CD4-positive, alpha-beta T cell treated with Interleukin-6 at 100 ng/mL for 8 hours (primary cell): ENCODE measurements at places on chromosomes 3 and 15.

GRCh38 chr15:56758770-56759449 lies 25.6 kb upstream of the ZNF280D start:
- DNase-seq: no peak

DNA sequence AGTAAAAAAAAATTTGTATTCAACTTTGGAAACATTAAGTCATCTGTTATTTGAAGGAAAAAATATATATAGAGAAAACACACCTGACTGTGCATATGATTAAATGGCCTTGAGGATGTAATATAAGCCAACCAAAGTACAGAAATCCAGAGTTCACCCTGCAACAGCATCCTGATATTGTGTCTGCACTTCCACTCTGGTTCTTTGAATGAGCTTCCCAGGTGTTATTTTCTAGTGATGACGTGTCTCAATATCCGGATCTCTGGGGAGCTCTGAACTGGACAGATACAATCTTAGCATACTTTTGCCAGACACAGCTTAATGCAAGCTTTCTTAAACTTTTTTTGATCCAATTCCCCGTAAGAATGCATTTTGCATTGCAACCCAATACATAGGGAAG lies 19.5 kb upstream of the PIK3CB start:
- DNase-seq: no peak

DNA sequence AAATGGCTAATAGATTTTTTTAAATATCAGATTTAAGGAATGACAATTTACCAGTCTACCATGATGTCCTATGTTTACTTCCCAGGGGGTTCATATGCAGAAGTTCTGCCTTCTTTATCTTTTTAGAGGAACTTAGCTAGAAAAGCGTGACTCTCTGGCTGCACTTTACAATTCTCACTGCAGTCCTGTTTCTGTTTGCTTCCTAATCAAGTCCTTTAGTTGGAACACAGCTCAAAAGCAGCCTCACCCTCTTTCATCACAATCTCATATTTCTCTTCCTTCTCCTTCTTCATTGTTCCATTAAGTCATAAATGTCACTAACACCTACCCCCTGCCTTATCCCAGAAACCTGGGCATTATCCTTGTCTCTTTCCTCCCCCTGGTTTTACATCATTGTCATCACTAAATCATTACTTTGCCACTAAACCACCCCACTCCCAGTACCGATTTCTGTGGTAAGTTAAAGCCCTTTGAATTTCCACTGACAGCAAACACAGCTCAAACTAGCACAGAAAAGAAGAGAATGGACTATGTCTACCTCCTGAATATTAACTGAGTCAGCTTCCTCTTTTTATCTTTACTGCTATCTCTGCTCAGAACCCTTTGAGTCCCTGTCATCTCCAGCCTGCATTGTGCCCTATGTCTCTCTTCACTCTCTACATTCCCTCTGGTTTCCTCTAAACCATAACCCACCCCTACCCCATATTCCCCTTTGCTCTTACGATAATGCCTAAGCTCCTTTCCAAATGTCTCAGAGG lies 13.8 kb upstream of the PPP4R2 start:
- DNase-seq: no peak

DNA sequence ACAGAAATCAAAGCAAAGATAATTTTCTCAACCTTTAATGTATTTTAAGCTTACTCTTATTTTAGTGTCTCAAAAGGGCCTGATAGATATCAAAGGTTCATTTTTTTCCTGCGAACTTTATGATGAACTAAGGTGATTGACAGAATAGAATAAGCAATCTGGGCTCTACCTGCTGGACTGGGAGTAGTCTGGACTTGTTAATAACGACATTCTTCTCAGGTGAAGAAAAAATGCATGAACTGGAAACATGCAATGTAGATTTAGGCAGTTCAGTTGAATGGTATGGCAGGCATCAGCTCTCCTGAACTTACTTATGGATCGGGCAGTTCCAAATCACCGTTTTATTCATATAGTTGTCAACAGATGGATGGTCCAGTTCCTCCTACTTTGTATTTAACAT lies 189.7 kb upstream of the ZBTB20 start:
- DNase-seq: no peak

DNA sequence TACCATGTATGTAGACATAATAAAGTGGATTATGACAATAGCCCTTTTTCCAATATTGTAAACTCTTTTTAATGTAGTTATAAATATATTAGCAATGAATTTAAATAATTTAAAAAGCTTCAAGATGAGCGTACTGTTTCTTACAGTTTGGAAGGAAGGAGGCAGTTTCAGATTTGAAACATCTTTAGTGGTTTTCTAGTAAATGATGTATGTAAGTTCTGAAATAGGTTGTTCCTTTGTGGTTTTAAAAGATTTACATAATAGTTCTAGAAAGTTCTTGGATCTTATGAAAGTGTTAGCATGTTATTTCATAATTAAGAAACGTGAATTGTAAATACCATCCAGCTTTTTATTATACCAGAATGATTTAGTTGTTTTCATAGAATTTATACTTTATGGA lies 16.0 kb downstream of the DNAJC19 start:
- no peak for DNase-seq

- DNase-seq: no peak
Measured at GRCh38 chr3:172560026-172560425, 36.8 kb upstream of the TNFSF10 start.

DNA sequence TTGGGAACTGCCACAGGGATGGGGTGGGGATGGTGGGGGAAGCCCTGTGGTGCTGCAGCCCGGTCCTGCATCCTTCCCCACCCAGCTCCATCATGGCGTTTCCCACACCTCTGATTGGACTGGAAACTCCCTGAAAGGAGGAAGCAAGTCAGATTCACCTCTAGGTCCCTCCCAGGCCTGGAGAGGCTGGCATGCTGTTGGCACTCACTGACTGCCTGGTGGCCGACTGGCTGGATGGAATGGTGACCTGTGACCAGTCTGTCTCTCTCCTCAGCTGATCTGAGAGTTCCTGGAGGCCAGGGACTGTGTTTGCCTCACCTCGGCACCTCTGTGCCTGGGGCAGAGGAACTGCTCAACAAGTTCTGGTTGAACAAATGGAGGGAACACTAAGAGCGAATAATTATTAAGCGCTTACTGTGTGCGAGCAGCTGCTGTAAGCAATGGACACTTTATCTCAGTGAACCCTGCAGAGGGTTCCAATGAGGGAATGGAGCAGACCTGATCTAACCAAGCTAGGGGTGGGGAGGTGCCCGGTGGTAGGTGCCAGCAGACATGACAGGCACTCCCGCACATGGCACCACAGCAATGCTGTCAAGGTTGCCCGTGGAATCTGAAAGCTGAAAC lies 3.5 kb upstream of the HHATL start:
- no peak for DNase-seq

DNA sequence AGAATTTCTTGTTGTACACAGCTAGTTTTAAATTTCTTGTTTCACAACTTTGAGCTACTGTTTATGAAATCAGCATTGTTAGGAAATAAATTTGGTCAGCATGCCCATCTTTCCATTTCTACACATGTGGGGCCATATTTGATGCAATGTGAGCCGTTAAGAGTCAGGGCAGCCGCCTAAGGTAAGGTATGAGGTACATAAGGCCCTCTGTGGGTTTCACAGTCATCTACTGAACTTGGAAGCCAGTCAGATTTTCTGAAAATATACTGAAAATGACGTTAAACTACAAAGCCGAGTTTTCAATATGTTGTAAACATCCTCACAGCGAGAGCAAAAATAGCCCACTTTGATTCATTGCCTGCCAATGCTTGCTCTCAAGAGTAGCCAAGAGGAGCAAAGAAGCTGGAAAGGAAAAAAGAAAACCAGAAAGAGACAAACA lies 94.7 kb upstream of the PDZRN3 start:
- no peak for DNase-seq

DNA sequence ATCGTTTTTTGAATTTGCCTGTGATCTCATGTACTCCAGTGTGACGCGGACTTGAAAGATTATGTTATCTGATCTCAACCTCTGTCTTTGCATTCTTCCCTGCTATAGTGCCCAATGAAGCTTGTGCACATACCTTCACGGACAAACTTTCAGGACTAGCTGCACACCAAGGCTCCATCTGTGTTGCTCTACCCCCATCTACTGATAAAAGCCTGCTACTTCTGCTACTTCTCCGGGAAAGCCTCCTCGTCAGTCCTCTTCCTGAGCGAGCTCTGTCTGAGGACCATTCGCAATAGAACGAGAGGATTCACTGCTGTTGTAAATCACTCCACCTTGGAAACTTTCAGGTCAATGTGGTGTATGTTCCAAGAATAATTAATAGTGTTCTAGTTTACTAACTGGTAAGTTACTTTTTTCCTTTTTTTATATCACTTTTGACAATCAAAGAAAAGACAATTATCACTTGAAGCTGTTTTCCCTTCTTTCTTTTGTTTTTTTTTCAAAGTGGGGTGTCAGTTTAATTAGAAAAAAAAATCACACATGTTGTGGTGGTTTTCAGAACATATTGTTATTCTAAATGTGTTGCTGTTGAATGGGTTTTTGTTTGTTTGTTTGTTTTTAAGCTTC lies 217.6 kb downstream of the ARRDC4 start:
- DNase-seq: peak; percentile 16

GRCh38 chr3:83048556-83048955 lies 1287.1 kb upstream of the GBE1 start:
- no peak for DNase-seq

DNA sequence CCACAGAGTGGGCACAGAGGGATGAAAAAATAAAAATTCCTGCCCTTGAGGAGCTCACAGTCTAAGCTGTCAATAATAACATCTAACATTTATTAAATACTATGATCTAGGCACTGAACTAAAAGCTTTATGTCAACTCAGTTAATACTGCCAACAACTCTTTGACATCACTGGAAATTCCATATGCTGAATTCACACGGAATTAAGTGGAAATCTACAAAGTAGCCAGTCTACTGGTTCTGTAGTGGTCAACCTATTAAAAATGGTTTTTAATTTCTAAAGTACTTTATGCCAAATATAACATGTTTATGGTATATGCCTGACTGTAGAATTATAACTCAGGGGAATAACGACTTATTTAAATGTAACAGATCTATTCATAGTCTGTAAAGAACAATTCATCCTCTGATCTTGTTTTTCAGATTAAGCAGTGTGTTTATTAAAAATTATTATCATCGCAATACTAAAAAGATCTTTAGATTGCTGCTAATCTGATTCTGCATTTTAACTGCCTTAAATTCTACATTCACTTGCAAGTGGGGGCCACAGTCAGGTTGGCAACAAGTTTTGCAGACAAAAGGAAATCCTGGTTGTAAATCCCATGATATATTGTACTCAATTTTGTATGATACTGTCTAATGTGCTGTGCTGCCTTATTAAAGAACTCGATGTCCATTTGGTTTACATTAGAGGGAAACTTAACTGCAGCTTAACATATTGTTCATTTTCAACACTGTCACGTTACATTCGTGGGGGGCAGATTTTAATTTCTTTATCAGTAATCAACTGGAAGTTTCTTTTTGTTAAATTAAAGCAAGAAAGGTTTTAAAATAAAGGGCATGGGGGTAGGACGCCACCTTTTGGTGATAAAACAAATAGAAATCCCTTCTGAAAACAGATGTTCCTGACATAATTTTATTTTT lies 2.6 kb upstream of the FOXP1 start:
- peak; percentile 50 for DNase-seq

DNA sequence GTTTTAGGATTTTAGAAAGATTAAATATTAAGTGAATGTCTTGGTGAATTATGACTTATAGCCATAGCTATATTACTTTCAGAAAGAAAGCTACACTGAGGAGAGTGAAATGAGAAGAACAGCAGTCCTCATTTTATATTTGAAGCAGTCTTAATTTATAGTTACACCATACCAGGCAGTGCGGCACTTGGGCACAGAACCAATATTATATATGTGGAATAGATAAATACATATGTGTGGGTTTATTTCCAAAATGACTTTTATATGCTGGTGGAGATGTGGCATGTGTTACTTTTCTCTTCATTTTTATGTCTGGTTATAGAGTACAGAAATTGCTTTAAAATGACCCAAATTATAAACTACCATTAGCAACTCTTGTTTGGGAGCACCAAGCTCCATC lies 759.5 kb downstream of the GRM7 start:
- DNase-seq: no peak

- DNase-seq: no peak
Measured at GRCh38 chr3:52522651-52523251, 10.9 kb downstream of the NT5DC2 start.

DNA sequence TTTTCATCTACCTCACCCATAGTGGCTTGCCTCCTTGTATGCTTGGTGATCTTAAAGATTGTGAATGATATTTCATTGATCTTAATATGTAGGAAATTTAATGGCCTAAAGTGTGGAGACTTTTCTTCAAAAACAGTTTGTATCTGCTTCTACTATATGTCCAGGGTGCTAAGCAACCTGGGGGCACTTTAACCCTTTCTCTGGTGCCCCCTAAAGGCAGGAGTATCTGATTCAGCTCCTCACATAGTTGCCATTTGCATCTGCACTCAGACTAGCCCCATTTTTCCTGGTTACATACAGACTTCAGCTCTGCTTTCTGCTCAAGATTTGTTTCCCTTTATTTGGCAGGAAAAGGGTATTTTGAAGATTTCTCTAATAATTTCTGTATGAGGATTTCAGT lies 5.2 kb upstream of the PFN2 start:
- DNase-seq: no peak

DNA sequence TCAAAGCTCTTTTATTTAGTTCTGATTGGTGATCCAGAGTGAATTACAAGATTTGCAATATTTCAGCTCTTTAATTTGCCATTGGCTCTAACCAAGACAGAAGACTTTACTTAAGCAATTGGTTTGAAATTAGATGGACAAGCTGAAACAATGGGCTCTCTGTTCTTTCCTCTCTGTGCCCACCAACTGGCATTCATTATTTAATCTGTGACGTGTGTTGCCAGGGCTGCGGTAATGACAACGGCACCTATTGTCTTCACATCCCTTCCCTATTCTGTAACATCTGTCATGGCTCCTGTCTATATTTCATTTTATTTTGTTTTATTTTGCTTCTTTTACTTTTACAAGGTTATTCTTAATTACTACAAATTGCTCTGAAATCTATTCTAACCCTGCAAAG lies 33.9 kb downstream of the PLD1 start:
- DNase-seq: no peak

- DNase-seq: no peak
Measured at GRCh38 chr15:56981160-56981559, 62.7 kb downstream of the TCF12 start.

DNA sequence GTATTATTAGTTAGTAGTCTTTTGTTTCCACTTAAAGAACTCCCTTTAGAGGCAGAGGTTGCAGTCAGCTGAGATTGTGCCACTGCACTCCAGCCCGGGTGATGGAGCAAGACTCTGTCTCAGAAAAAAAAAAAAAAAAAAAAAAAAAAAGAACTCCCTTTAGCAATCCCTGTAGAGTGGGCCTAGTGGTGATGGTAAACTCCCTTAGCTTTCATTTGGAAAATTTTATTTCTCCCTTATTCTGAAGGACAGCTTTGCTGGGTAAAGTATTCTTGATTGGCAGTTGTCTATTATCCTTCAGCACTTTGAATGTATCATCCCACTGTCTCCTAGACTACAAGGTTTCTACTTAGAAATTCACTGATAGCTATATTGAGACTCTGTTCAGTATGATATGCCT lies 46.0 kb downstream of the RPL39L start:
- no peak for DNase-seq
